Activated T-helper 1 cell treated with anti-CD3 and anti-CD28 coated beads, Interleukin-12 subunit alpha, Interleukin-12 subunit beta, Interleukin-2, Interleukin-4 antibody, amounts not matched to agents 30 ng/mL and 10 ng/mL and 1 ng/mL, durations not matched to agents 14 hours and 24 hours and 36 hours (primary cell): ENCODE measurements at places on chromosomes 7 and 10.

DNA sequence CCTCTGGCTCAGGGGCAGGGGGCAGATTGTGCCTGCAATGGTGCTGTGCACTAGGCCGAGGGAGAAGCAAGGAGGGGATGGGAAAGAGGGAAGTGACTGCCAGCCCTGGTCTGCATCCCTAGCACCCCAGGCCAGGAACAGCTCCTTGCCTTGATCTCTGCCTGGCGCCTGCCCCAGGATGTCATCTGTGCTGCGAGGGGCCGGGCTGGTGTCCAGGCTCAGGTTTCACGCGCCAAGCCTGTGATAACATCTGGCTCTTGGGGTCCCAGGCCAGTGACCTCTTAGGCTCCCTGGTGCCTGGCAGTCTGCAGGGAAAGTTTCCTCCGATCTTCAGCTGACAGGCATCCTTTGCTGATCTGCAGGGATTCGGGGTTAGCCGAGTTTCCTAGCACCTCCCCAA lies 193.5 kb upstream of the GPR26 start:
- H3K4me3 ChIP-seq = no peak overlapping the region
- peaks cover 4% of the 10 kb centered on the region for H3K27me3 ChIP-seq
- H3K4me1 ChIP-seq = no peaks in the 10 kb centered on the region
- H3K27ac ChIP-seq = no peak overlapping the region
- H3K36me3 ChIP-seq = no peaks in the 10 kb centered on the region

DNA sequence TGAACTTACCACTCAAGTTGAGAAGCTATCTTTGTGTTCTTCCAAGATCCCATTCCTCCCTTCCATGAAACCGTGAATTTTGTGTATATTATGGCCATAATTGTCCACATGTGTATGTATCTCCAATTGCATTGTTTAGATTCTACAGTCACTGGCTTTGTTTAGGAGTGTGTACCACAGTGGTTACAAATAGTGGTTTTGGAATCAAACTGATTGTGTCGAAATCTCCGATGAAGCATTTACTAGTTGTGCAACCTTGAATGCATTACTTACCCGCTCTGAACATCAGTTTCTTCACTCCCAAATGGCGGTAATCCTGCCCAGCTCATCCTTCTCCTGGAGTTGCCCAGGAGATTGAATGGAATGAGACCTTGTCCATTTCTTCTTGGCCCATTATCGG lies 145.0 kb upstream of the ZNF32 start:
- no peak for DNase-seq
- no peaks in the 10 kb centered on the region for H3K4me1 ChIP-seq
- H3K27me3 ChIP-seq = peaks cover 13% of the 10 kb centered on the region
- H3K27ac ChIP-seq = no peak overlapping the region
- H3K36me3 ChIP-seq = no peaks in the 10 kb centered on the region

GRCh38 chr10:129417870-129418269 lies 49.2 kb upstream of the MGMT start:
- no peak overlapping the region for H3K27ac ChIP-seq
- no peak for DNase-seq
- H3K36me3 ChIP-seq = no peaks in the 10 kb centered on the region
- H3K27me3 ChIP-seq = peaks cover 4% of the 10 kb centered on the region

- H3K27me3 ChIP-seq = no peaks in the 10 kb centered on the region
- H3K4me3 ChIP-seq = no peak overlapping the region
- no peak overlapping the region for H3K27ac ChIP-seq
These were observed 450.9 kb upstream of the MKI67 start for GRCh38 chr10:128576943-128577670.

DNA sequence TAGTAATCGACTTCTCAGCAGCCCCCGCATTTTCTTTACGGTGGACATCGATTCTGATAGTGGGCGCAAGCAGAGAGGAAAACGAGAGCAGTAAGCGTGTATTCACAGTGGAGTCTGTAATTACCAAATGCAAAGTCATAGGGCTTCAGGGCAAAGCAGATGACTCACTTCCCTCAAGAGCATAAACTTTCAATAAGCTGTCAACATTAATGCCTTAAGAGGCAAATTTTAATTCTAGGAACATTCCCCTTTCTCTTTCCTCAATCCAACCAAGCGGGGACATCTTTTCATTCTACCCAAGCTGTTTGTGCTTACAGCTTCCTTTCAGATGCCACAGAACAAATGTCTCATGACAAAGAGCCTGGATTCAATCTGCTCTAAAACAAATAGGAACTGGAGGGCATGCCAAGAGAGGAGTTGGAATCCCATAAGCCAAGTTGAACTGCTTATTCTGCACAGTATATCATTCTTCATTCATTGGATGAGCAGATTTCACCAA lies 48.6 kb downstream of the MALSU1 start:
- DNase-seq = no peak
- peaks cover 13% of the 10 kb centered on the region for H3K36me3 ChIP-seq

- no peak overlapping the region for H3K4me3 ChIP-seq
- H3K4me1 ChIP-seq = no peaks in the 10 kb centered on the region
- no peaks in the 10 kb centered on the region for H3K36me3 ChIP-seq
- no peak for DNase-seq
These were observed 45.8 kb downstream of the MKX start for GRCh38 chr10:27699776-27700175.

DNA sequence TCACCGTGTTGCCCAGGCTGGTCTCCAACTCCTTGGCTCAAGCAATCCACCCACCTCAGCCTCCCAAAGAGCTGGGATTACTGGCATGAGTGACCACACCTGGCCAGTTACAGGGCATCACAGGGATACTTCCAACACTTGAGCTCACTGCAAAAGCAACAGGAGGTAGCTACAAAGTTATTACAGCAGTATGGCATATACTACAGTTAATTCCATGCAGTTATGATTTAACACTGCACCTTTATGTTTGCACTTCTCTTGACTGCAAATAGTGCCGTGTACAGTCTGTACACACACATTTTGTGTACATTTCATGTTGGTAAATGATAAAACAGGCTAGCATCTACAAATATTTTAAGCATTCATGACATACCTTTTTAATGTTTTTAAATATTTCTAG lies 21.3 kb downstream of the SRPK2 start:
- H3K4me3 ChIP-seq = no peak overlapping the region
- DNase-seq = no peak
- H3K27me3 ChIP-seq = no peaks in the 10 kb centered on the region
- H3K27ac ChIP-seq = no peak overlapping the region

- H3K4me1 ChIP-seq = no peaks in the 10 kb centered on the region
- no peak for DNase-seq
- H3K4me3 ChIP-seq = no peak overlapping the region
- no peaks in the 10 kb centered on the region for H3K27me3 ChIP-seq
- H3K27ac ChIP-seq = no peak overlapping the region
These were observed 209.0 kb downstream of the MGMT start for GRCh38 chr10:129676014-129676413.

DNA sequence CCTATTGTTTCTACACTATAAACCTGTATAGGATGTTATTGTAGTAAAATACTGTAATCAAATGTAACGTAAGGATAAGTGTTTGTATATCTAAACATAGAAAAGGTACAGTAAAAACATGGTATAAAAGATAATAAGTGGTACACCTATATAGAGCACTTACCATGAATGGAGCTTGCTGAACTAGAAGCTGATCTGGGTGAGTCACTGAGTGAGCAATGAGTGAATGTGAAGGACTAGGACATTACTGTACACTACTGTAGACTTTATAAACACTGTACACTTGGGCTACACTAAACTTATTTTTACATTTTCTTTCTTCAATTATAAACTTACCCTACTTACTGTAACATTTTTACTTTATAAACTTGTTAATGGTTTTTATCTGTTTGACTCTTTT lies 732.9 kb upstream of the LRRN3 start:
- H3K4me1 ChIP-seq = no peaks in the 10 kb centered on the region
- no peaks in the 10 kb centered on the region for H3K36me3 ChIP-seq
- DNase-seq = no peak

GRCh38 chr10:100886963-100887362 lies 25.8 kb upstream of the SLF2 start:
- no peak overlapping the region for H3K27ac ChIP-seq
- DNase-seq = no peak
- H3K4me3 ChIP-seq = no peak overlapping the region
- no peaks in the 10 kb centered on the region for H3K36me3 ChIP-seq

DNA sequence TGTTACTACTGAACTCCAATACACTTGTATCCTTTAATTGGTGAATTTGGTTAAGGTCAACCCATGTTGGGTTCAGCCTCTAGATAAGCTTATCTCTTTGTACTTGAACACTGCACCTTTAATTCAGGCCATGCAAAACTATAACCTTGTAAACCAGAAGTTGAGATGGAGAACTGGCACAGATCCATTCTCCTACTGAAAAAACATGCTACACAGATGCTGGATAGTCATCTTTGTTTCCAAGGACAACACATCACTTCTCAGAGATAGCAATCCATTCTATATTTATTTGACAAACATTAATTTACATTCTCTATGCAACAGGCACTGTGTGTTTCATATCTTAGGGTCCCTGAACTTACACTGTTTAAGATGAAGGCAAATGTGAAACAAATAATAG lies 2.9 kb upstream of the CDK14 start:
- no peak overlapping the region for H3K4me3 ChIP-seq
- H3K27ac ChIP-seq = no peak overlapping the region
- peaks cover 40% of the 10 kb centered on the region for H3K27me3 ChIP-seq
- DNase-seq = no peak

DNA sequence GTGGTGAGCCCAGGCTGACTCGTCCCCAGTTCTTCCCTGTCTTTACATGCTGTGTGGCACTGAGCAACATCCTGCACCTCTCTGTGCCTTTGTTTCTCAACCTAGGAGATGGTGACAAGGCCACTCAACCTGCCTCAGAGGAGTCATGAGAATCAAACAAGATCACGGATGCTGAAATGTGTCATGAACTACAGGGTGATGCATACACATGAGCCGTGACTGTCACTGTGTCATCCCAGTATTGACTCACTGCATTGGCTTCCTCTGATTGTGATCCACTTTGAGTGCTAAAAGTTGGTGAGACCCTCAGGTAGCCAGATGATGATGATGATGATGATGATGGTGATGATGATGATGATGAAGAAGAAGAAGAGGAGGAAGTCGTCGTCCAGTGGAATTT lies 11.5 kb downstream of the C10orf71 start:
- DNase-seq = no peak
- H3K27ac ChIP-seq = no peak overlapping the region
- no peak overlapping the region for H3K4me3 ChIP-seq
- H3K36me3 ChIP-seq = no peaks in the 10 kb centered on the region

DNA sequence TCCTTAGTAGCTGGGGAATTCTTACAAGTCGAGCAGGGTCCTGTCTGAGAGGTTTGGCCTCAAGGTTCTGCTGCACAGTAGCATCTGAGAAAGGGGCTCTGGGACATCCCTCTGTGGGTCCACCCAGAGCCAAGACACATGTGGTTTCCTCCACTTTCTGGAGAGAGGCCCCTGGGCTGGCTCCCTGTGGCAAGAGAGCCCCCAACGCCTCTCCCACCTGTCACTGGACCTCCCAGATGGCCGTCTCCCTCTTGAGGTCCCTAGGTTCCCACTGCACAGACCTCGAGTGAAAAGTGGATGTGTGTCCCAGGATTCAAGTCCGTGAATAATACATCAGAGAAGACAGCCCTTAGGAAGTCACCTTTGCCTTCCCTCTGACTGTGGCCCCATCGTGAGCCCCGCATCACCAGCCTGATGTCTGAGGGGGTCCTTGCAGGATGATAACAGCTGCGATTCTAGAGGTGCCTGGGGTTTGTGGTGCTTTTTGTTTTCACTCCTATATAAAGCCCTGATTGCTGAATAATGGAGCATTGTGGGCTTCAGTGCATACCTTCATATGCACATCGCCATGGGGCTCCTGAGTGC lies 319.0 kb downstream of the GLRX3 start:
- no peak overlapping the region for H3K27ac ChIP-seq
- no peaks in the 10 kb centered on the region for H3K36me3 ChIP-seq
- no peak overlapping the region for H3K4me3 ChIP-seq
- peaks cover 3% of the 10 kb centered on the region for H3K27me3 ChIP-seq
- no peak for DNase-seq

GRCh38 chr7:22350466-22351328 lies 6.3 kb downstream of the RAPGEF5 start:
- H3K4me3 ChIP-seq = no peak overlapping the region
- H3K4me1 ChIP-seq = no peaks in the 10 kb centered on the region
- H3K27ac ChIP-seq = no peak overlapping the region
- DNase-seq = no peak

- no peak overlapping the region for H3K4me3 ChIP-seq
- H3K36me3 ChIP-seq = no peaks in the 10 kb centered on the region
- H3K4me1 ChIP-seq = no peaks in the 10 kb centered on the region
- no peak for DNase-seq
- H3K27ac ChIP-seq = no peak overlapping the region
These were observed 431.2 kb upstream of the IGFBP3 start for GRCh38 chr7:46352004-46352954.

GRCh38 chr7:143203386-143203785 lies 18.5 kb upstream of the TAS2R40 start:
- peaks cover 13% of the 10 kb centered on the region for H3K27me3 ChIP-seq
- no peak for DNase-seq
- no peak overlapping the region for H3K4me3 ChIP-seq
- H3K4me1 ChIP-seq = peaks cover 10% of the 10 kb centered on the region

DNA sequence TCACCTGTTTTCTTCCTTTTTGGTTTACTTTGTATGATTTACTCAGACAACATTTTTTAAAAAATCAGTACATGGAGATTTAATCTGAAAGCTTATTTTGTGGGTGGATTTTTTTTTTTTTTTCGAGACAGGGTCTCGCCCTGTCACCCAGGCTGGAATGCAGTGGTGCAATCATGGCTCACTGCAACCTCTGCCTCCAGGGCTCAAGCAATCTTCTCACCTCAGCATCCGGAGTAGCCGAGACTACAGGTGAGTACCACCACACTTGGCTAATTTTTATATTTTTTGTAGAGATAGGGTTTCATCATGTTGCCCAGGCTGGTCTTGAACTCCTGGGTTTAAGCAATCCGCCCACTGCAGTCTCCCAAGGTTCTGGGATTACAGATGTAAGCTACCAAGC lies 2.5 kb downstream of the GSTO1 start:
- peaks cover 51% of the 10 kb centered on the region for H3K36me3 ChIP-seq
- peaks cover 77% of the 10 kb centered on the region for H3K4me1 ChIP-seq
- H3K27me3 ChIP-seq = no peaks in the 10 kb centered on the region
- DNase-seq = no peak

DNA sequence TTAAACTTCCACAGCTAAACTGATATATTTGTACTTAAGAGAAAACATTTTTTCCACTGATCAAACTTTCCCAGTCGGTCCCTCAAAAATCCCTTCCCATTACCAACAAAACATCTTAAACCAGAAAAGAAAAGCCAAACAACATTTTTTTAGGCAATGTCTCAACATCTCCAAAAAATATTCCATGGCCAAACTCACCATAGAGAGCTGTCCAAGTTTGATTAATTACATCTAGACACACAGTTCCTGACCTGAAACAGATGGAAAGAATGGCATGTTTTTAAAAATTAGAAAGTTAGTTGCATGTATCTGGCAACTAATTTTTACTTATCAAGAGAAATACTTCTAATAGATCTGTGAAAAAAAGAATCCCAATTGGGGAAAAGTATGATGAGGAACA lies 95.4 kb downstream of the UBE2H start:
- no peak overlapping the region for H3K27ac ChIP-seq
- no peak for DNase-seq
- peaks cover 45% of the 10 kb centered on the region for H3K4me1 ChIP-seq
- no peak overlapping the region for H3K4me3 ChIP-seq
- no peaks in the 10 kb centered on the region for H3K27me3 ChIP-seq
- H3K36me3 ChIP-seq = peaks cover 7% of the 10 kb centered on the region

- H3K27me3 ChIP-seq = peaks cover 2% of the 10 kb centered on the region
- no peak overlapping the region for H3K4me3 ChIP-seq
- no peak overlapping the region for H3K27ac ChIP-seq
- H3K4me1 ChIP-seq = no peaks in the 10 kb centered on the region
- no peaks in the 10 kb centered on the region for H3K36me3 ChIP-seq
These were observed 317.8 kb downstream of the SNX13 start for GRCh38 chr7:17622451-17622850.
